A549 treated with CORT108297 at 1 μM for 4 hours (cell line): ENCODE measurements at places on chromosomes 1 and 21. TPM values are rescaled to one million over a fixed set of nuclear protein-coding genes. Genes with fewer than 3 reads are reported as not detected.

Gene LCE1F
- not detected in 5 replicates for total RNA-seq

Gene KIAA0040
- 0.39 to 0.67 TPM (median 0.53 TPM) in 5 replicates for total RNA-seq

Gene PRXL2B
- total RNA-seq, result 17.3 to 26.0 TPM (median 22.0 TPM) in 5 replicates

Gene PKLR
- 0.05 TPM in 1 of 5 replicates, not detected in the others for total RNA-seq

Gene ACTL8
- total RNA-seq, result 1.2 to 2.0 TPM (median 1.5 TPM) in 5 replicates

Gene ZNF670
- 3.1 to 4.4 TPM (median 3.4 TPM) in 5 replicates for total RNA-seq

Gene CADM3
- 0.03 to 0.24 TPM (median 0.12 TPM) in 5 replicates for total RNA-seq

Gene EPHX1
- 208 to 247 TPM (median 225 TPM) in 5 replicates for total RNA-seq

Gene PTGS2
- total RNA-seq, result 5.6 to 13.3 TPM (median 7.0 TPM) in 5 replicates

Gene ILF2
- total RNA-seq, result 260 to 295 TPM (median 261 TPM) in 5 replicates

Gene DESI2
- 27.1 to 34.2 TPM (median 30.5 TPM) in 5 replicates for total RNA-seq

Gene AMY1B
- not detected in 5 replicates for total RNA-seq

Gene KIAA1614
- 0.40 to 1.2 TPM (median 1.0 TPM) in 5 replicates for total RNA-seq

Gene LIN28A
- 0.03 TPM in 1 of 5 replicates, not detected in the others for total RNA-seq
